ENCODE measurements at places on chromosomes 11 and 22.
A peak's percentile ranks its signal among the peaks of the same experiment; 100 is the strongest.

- no peak for DNase-seq
These were observed 612 bp downstream of the GTSE1 start for GRCh38 chr22:46297151-46297812.

DNA sequence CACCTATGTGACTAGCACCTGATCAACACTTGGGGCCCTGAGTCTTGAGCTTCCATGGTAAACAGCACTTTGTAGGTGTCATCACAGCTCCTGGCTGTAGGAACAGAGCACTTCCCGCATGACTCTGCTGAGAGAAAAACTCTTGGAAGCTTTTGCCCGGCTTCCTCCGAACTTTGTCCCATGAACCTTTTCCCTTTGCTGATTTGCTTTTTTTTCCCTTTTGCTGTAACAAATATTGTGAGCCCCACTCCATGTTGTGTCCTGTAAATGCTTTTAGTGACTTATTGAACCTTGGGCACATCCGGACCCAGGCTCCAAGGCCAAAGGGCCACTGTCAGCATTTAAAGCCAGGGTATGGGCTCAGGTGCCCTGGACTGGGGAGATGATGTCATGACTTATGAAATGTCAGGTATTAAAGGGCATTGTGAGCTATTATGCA, 391.1 kb downstream of the TENM4 start:
- no peak for DNase-seq

- DNase-seq: no peak
These were observed 6.6 kb upstream of the SSTR3 start for GRCh38 chr22:37218771-37219411.

- DNase-seq: no peak
These were observed 40.2 kb upstream of the SLC5A12 start for GRCh38 chr11:26762089-26762488.

DNA sequence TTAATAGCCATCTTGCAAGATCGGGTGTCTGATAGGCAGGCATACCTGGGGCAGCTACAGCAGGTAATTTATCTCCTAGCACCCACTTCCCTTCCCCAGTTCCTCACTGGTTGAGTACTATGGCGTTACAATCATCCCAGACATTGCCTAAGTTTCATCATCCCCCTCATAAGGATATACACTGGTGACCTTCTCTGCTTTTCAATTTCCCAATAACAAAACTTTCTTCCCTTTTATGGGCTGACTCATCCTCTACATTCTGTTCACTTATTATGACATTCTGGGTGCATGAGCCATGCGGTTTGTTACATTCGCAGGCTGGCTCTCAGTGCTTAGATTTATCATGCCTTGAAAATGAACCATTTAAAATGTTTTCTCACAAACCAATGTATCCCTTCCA, 5.0 kb upstream of the MRPL11 start:
- no peak for DNase-seq

DNA sequence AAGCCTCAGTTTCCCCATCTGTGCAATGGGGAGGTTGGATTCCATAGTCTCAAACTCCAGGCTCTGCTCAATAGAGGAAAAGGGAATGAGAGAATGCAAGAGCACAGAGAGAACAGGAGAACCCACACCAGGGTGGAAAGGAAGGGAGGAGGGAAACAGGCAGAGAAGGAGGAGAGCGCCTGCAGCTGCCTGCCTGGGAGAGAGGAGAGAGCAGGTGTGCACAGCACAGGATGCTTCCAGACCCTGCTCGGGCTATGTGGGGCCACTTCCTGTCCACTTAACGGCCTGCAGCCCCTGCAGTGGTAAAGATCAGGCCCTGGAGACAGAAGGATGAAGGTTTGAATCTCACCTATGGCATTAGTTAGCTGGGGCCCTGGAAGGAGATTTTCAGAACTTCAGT, 12.3 kb downstream of the LRRC32 start:
- DNase-seq: no peak

GRCh38 chr22:46377525-46378425, 42.3 kb downstream of the TRMU start:
- no peak for DNase-seq

DNA sequence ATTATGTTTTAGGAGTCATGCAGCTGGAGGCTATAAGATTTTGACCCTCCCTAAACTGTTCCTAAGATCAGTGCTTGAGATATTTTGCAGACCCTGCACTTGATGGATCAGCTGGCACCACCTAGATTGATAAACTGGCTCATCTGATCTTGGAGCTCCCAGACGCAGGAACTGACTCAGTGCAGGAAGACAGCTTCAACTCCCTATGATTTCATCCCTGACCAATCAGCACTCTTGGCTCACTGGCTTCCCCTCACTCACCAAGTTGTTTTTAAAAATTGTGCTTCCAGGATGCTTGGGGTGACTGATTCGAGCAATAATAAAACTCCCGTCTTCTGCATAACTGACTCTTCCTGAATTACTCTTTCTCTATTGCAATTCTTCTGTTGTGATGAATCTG, 637.5 kb upstream of the FAT3 start:
- DNase-seq: no peak

DNA sequence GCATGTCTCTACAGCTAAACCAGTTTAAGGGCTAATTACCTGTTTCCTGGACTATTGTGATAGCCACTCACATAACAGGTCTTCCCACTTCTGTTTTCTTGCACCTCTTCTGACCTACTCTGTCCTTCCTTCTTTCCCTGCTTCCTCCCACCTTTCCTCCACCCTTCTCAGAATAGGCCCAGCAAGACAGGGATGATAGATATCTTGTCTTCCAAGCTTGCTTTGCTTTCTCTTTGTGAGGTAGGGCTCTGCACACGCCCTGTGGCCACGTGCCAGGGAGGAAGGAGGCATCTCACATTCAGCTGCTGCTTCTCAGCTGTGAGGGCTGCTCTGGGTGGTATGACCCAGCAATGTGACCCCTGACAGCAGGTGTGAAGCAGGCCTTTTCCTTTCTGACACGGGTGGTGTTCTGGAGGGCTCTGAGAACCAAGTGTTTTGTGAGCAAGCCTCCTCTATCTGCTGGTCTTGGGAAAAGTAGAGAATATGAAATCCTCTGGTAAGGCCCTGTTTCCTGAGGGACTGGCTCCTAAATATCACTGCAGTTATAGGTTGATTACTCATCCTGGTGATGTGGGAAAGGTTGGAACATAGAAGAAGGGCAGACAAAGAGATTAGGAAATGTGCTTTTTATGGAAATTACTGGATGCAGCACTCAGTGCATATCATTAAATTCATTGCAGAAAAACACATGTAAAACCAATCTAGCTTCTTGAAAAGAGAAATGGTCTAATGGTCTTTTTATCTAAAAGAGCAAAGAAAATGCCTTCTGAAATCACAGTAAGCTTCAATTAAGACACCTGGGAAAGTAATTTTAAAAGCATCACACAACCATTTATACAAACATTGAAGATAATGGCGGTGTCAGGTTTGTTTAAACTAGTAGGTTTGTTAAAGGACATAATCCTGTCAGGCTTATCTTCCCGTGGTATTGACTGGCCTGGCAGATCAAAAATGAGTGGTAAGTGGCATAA, 8.5 kb downstream of the AMOTL1 start:
- DNase-seq: no peak

- no peak for DNase-seq
These were observed 154.9 kb downstream of the MPPED1 start for GRCh38 chr22:43566561-43567332.

GRCh38 chr11:102047305-102047924, at the start of gene CFAP300:
Gene CFAP300, plus strand, starts transcription at chr11:102047437. Its CDS starts 34 bp downstream, at chr11:102047471.
- peak; percentile 9 for DNase-seq

DNA sequence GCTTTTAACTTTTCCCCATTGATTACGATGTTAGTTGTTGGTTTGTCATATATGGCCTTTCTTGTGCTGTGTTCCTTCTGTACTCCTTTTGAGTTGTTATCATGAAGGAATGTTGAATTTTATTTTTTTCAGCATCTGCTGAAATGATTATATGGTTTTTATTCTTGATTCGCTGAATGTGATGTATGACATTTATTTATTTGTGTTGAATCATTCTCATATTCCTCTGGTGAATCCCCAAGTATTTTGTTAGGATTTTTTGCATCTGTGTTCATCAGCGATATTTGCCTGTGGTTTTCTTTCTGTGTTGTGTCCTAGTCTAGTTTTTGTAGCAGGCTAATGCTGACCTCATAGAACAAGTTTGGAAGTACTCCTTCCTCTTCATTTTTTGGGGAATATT, 78.2 kb downstream of the GGT1 start:
- DNase-seq: no peak

- DNase-seq: no peak
These were observed 25.0 kb upstream of the YPEL1 start for GRCh38 chr22:21760640-21761039.

DNA sequence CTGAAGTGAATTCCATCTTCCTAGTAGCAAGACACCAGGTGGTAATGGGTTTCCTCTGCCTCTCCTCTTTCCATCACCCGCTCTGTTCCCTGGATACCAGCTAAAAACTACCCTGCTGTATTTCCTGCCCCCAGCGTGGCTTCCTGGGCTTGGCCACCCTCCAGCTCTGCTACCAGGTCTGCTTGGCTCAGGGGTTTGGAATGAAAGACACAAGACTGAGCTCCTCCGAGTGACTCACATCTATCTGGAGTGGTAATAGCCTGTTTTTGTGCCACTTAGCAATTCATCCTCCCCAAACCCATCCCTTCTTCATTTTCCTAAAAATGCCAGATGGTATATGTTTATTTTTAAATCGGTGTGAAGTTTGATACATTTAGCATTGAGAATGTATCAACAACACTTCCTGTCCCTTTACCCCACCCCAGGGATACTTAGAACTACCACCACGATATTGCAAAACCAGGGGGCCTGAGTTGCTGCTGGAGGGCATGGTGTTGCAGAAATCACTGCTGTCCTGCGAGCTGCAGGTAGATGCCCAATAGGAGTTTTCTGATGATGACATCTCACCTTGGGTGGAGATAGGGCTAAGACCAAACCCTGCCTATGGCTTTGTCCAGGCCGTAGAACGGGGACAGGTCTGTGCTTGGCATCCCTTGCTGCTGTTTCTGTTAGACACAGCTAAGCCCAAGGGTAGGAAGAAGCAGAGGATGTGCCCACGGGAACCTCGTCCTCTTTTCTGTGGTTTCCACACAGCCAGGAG, 7.5 kb upstream of the MICAL3 start:
- no peak for DNase-seq

DNA sequence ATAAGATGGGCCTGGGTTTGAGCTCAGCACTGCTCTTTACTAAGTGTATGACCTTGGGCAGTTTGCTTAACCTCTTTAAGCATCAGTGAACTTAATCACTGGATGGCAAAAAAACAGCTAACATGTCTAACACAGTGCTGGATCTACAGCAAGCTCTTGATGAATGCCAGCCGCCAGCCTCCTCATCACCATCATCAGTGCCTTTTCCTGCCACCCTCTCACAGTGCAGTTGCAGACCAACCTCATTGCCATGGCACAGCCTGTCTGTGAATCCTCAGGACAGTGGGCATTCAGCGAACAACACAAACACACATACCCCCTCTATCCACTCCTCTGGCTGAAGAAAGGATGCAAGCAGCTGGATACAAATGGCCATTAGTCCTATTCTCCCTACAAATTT, 133.0 kb downstream of the OPCML start:
- DNase-seq: no peak

GRCh38 chr22:29706486-29706885, 13.3 kb upstream of the CABP7 start:
- no peak for DNase-seq

DNA sequence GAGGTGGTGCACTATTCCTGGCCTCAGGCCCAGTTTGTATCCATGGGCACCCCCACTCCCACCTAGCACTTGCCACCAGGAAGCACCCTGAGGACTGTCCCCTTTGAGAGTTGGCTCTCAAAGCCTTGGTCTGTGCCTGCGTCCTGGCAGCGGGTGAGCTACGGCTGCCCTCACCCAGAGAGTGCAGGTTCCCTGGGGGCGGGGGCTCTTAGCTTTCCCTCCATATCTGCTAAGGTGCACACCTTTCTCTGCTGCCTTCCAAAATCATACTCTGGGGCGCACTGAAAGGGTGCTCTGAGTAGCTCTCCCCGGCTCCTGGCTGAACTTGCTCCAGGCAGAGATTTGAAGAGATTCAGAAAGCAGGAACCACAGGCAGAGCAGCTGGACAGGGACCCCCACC, 7.1 kb downstream of the KCNQ1 start:
- DNase-seq: no peak

- no peak for DNase-seq
These were observed 463 bp downstream of the RAD9A start for GRCh38 chr11:67392183-67392715.

DNA sequence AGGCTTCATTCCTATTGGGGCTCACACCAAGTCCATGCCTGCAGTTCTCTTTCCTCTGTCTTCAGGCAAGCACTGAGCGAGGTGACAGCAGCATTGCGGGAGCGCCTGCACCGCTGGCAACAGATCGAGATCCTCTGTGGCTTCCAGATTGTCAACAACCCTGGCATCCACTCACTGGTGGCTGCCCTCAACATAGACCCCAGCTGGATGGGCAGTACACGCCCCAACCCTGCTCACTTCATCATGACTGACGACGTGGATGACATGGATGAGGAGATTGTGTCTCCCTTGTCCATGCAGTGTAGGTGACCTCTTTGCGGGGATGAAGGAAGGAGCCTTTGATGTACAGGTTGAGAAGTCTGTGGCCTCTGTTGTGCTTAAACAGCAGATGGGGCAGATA, 11.4 kb upstream of the RRM1 start:
- no peak for DNase-seq

GRCh38 chr11:133946541-133947318, 10.0 kb downstream of the IGSF9B start:
- no peak for DNase-seq

DNA sequence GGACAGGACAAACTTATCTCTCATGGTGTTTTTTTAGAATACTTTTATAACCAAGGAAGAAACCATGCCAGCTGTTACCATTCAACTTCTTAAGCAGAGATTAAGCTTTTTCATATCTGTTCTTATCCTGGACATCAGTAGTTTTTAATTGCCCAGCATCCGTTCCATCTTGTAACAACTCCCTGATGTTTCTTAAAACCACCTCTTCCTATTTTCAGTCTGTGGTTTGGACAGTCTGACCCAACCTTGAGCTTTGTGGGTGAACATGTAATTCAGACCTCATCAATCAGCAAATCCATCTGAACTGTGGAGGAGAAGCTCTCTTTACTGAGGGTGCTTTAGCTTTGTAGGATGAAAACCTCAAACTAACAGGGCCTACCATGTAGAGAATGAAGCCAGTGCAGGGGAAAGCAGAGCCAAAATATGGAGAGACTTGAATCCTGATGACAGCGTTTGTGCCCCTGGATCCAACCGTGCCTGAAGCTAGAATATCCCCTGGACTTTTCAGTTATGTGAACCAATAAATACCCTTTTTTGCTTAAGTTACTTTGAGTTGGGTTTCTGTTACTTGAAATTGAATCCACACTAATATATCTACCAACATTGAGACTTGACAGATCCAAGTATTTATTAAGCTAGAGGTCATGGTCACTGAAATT, 9.4 kb downstream of the TUG1 start:
- DNase-seq: no peak

DNA sequence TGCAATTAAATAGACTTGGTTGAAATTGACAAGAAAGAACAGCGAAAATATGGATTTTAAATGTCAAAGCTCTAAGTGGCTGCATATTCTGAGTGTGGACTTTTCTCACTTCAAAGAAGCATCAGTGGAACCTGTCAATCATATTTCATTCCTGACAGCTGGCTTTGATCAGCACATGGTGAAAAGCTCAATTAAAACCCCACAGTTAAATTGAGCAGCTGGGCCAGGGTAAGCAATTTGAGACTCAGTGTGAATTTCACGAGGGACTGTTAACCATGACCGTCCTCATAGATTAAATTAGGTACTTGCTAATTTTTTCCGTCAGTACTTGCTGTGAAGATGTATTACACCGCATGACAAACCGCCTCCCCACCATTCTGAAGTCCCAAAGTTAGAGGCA, 11.0 kb upstream of the OR10D3 start:
- no peak for DNase-seq

GRCh38 chr11:2534134-2534956, 89.5 kb downstream of the KCNQ1 start:
- no peak for DNase-seq

GRCh38 chr22:49531368-49531791, 296.3 kb downstream of the BRD1 start:
- peak; percentile 17 for DNase-seq

Data from pons (tissue), 1 donor.